ENCODE measurements at places on chromosomes 5 and 9.

DNA sequence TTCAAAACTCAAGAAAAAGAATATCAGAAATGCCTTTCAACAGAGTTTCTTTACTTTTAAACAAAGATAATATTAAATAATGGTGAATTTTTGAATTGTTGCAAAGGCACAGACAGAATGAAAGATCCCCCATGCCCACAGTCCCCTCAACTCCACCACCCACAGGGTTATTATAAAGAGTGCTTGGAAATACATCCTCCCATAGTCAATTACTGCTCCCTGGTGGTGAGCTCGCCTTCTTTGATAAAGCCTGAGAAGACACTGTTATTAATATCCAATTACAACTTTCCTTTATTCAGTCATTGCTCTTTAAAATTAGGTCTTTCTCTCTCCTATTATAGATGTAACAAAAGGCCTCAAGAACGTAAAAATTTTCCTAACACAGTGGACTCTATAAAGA, 490.2 kb upstream of the RORB start:
- DNase-seq, result peak; percentile 14

GRCh38 chr5:169213479-169213878, 87.5 kb downstream of the SLIT3 start:
- DNase-seq, result no peak

DNA sequence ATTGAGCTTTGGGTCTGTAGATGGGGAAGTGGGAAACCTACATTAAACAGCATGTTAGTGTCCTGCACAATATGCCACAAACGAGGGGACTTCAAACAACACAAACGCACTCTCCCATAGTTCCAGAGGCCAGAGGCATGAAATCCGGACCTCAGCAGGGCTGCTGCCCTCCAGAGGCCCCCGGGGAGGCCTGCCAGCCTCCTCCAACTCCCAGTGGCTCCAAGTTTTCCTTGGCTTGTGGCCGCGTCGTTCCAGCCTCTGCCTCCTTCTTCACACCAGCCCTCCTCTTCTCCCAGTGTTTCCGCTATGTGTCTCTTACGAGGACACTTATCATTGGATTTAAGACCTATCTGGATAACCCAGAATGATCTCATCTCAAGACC, 13.3 kb upstream of the COL5A1 start:
- no peak for DNase-seq

- DNase-seq, result no peak
These were observed 8.2 kb upstream of the TYRP1 start for GRCh38 chr9:12684974-12685373.

All from AML-193 (cell line).